ENCODE measurements at places on chromosomes 16 and 17.

DNA sequence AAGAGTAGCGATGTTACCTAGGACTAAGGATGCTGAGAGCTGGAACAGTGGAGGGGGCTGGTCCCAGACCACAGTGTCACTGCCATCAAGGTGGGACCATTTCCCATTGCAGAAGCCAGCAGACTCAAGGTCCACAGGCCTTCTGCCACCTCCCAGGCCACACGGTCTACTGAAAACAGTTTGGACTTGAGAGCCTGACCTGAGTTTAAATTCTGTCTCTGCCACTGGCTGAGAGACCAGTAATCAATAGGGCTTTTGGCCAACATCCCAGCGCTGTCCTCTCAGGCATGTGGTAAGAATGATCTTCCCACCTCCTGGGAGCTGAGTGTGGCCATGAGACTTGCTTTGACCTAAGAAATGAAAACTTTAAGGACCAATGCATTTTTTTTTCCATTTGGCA lies 331.4 kb upstream of the CDH5 start:
- DNase-seq, result no peak

DNA sequence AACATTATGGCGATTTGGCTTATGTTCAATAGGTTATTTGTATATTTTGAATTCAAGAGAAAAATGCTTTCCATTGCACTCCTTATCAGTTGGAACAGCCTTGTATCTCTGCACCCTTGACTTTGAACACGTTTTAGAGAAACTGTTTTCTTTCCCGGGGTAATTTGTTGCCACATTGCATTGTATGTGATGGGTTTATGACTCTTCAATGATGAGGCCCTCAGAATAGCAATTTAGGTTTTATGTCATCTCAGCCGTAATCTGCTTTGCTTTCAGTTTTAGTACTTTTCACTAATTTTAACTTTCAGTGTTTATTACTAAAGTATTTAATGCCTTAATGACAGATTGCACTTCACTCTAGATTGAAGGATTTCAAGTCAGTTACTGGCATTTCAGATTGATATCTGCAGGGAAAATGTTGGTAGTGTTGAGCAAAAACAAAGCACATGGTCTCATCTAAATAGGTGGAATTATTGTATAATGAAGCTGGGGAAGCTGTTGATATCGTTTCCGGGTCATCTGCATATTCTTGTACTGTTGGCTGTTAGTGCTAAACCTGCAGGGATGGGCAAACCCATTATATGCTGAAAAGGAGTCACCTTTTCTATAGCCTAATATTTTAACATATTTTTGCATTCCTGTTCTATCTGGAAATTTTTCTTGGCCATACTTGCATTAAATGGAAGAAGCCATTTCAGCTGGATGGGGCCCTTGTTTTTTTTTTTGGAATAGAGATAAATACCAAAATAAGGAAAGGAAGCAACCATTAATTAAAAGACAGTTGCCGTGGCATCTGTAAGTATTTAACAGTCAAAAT lies 2.0 kb downstream of the LUC7L3 start:
- DNase-seq, result no peak

- peak; percentile 13 for DNase-seq
These were observed 205.6 kb downstream of the RPTOR start for GRCh38 chr17:80750263-80750662.

- no peak for DNase-seq
These were observed 148.9 kb upstream of the COX10 start for GRCh38 chr17:13920413-13920812.

DNA sequence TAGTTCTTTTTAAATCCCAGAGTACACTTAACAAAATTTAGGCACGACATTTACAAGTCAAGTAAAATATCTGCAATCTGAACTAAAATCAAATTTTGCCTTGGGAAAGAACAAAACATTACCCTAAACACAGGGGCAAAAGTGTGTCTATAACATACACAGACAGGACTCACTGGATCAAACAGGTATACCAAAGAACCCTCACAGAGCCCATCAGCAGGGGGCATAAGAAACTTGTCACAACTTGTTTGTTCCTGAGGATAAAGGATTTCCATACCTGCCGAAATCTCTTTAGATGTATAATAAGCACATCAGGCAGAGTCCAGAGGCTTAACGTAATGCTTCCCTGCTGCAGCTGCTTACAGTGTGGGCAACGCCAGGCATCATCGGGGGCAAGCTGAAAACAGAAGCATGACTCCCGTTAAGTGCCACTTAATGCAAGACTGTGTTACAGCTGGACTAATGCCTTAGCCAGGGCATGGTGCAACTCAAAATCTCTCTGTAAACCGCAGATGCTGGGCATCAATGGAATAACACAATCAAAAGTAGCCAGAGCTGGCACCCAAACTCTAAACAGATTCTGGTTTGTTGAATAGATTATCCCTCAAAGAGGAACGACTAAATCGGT lies 67.0 kb downstream of the USP31 start:
- no peak for DNase-seq

DNA sequence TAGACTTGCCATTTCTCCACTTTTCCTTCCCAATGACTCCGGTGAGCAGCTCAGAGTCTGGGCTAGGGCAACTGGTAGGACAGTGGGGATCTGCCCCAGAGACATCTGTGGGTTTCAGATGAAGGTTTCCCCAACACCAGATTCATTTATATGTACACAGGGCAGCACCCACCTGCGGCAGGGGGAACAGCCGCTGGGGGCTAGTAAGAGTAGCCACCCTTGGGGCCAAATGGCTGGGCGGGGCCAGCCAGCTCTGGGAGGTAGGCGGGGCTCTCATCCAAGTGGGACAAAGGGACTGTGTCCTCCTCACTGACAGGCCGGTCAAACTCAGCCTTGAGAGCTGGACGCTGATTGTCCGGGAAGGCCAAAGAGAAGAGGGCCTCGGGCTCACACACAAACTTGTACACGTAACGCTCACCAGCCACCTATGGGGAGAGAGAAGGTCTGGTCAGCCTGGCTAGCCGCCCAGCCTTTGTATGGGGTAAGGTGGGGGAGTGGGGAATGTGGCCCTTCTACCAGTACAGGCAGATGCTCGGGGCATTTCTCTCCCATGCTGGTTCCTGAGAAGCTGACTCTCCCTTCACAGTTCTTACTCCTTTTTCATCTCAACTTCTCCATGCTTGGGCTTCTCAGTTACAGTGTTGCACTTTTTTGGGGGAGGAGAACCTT lies 17.7 kb downstream of the ETV4 start:
- DNase-seq, result no peak

DNA sequence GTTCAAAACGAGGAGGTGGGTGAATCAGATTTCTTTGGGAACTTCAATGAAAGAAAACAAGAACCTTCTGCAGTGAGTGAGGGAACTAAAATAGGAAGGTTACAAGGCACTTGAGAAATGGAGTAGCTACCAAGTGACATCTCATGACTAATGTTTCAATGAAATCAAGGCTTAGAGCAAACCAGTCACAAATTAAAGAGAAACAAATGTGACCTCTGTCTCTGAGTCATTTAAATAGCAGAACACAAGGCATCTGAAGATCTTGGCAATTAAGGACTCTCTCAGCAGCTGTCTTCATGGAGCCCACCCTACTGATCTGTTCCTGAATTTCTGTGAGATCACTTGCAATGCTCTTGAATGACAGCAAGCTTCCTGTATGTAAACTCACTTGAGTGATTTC lies 109.5 kb downstream of the CDH11 start:
- no peak for DNase-seq

GRCh38 chr17:67467500-67468455 lies 90.7 kb downstream of the PITPNC1 start:
- DNase-seq, result no peak

- DNase-seq, result no peak
These were observed 552.7 kb upstream of the PSMD7 start for GRCh38 chr16:73743665-73744496.

Measured in pulmonary artery endothelial cell (primary cell).